Stimulated activated CD8-positive, alpha-beta memory T cell treated with anti-CD3 and anti-CD28 coated beads, Interleukin-4, amount 100 ng/mL, for 1 hour (primary cell): ENCODE measurements at places on chromosomes 3 and 15.

DNA sequence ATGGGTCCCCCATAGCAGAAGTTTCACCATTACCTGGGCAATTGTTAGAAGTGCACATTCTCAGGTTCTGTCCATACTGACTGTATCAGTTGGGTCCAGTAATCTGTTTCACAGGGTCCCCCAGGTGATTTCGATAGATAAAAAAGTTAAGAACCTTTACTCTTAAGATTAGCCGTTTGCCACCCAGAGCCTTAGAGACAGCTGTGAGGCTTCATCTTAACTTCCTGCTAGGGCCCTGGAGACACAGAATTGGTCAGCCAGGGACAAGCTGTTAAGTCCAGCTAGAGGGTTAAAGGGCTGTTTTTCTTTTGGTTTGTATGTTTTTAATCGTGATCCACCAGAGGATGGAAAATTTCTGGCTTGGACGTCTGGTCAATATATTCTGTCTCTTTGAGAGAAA lies 6.7 kb downstream of the FAM162A start:
- no peak for DNase-seq

DNA sequence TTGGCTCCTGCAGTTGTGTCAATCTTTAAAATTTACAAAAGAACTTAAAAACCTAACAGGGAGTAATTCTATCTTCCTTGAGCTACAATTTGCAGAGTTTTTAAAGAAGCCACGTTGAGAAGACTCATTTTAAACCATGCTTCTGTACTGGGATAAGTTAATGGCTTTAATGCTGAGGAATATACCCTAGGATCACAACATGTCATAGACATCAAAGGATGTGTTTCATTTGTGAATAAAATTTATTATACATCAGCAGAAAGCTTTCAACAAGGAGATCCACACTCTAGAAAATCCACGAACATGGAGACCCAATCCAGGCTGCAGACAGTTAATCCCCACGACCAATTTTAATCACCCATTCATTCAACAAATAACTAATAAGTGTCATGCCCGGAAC lies 297.2 kb downstream of the MAGI1 start:
- DNase-seq, result no peak

DNA sequence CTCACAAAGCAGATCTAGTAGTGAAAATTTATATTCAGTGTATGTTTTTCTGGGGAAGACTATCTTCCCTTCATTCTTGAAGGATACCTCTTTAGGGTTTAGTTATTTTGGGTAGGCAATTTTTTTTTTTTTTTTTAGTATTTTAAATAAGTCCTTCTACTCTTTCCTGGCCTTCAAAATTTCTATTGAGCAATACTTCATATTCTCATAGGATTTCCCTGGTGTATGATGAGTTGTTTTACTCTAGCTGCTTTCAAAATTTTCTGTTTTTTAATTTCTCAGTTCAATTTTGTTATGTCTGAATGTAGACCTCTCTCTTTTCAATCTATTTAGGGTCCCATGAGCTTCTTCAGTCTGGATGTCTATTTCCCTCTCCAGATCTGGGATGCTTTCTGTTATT lies 74.3 kb upstream of the PLSCR4 start:
- no peak for DNase-seq

- DNase-seq, result no peak
Measured at GRCh38 chr3:32420126-32421038, 28.7 kb downstream of the CMTM7 start.

DNA sequence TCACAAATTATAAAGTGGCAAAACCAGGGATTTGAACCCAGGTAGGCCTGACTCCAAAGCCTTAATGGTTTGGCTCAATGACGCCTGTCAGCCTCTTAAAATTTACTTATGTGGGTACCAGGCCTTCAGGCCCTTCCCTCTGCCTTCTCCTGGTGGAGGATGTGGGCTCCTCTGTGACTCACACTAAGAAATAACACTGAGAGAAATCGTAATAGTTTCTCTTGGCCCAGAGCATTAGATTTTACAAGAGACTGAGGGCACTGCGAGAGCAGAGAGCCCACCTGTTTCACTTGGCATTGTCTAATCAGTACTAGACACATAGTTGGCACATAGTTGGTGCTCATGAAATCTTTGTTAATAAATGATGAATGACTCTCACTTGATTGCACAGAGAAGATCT lies 505.2 kb downstream of the SHQ1 start:
- DNase-seq, result no peak

GRCh38 chr15:88337993-88338392 lies 81.5 kb upstream of the NTRK3 start:
- no peak for DNase-seq

DNA sequence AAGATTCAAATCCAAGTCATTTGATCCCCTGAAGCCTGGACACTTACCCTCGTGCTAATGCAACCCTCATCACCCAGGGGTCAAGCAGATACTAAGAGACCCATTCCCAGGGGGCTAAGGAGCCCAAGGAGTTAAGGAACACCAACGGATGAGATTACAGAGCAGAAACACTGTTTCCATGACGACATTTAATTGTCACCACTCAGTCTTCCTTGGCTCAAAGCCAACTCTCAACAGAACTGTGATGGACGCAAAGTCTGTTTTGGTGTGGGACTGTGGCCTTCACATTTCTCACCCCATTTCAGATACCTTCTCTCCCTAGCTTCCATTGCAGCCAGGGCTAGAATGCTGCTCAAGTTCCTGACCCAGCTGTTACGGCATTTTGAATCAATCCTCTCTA lies 383.5 kb upstream of the WNT5A start:
- DNase-seq, result no peak

DNA sequence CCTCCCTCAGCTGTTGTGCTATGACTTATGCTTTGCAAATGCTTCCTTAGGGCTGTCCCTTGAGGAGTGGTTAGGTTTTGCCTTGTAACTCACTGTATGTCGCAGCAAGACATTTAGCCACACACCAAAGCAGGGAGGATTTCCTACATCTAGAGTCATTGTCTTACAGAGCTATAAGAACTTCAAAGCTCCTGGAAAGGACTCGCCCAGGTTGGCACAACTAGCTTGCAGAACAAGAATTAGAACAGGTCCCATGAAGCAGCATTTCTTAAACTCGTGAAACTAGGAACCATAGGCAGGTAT lies 19.4 kb upstream of the ACAP2 start:
- no peak for DNase-seq

DNA sequence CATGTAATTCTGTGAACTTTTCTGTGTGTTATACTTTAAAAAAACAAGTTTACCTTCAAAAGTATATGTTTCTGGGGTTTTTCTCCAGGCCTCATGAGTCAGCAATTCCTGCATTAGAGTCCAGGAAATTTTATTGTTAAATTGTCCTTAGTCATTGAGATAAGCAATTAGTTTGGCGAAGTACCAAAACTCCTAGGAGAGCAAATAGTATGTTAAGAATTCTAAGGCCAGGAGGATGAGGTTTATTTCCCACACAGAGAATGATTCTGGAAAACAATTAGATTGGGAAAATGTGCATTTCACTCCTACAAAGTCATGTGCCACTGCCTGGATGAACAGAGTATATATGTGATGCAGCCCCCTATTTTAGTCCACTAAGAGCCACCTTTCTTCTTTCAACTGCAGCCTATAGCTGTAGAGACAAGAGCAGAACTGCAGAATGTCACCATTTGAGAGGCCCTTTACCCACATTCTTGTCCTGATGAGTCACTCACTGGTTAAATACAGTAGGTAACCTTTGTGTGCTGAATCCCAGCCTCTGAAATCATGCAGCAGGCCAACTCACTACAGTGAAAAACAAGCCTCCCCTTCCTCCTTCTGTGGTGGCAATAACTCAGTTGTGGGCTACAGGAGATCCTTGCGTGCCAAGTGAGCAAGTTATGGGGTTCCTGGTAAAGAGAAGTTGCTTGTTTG lies 452.8 kb upstream of the THBS1 start:
- DNase-seq, result no peak

DNA sequence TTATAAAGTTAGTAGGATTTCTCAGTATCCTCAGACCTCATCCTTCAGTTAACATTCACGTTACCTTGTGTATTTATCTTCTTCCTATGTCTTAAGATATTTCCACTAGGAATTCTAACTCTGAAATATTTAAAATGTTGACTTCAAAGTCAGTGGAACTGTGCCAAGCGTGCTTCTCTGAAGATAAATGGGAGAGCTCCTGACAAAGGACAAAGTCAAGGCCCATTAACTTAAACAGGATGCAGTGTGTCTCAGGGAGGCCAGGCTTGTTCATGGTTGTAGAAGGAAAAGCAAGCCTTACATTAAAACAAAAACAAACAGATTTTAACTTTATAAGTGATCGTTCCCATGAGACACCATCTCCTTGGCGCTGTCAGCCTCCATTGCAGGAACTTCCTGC lies 41.5 kb downstream of the ABHD17C start:
- no peak for DNase-seq

DNA sequence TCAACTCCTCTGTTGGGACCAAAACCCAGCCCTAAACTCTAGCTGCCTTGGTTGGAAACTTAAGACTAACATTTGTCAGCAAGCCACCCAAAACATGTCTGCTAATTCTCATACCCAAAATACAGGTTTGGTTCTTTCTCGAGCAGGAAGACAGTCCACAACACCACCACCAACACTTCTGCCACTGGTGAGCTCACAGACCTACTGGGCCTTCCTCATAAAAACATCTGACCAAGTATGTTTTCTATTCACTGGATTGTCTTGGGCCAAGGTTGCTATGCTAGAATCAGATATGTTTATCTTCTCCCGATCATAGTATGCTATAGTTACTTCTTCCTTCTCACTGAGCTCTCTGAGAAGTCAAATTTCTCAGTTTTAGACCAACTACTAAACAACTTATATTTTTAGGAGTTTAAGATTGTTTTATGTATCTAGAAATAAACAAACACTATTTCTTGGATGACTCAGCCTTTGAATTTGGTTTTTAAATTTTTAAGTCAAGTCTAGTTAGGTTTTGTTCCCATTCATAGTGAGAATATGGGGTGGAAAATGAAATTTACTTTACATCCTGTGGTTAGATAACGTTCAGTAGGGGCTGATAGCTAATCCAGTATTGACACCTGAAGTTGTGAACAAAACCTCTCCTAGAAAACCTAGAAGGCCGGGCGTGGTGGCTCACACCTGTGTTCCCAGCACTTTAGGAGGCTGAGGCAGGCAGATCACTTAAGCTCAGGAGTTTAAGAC lies 360.5 kb downstream of the RSL24D1 start:
- DNase-seq, result no peak

- no peak for DNase-seq
Measured at GRCh38 chr15:91070872-91071271, 29.2 kb upstream of the SV2B start.

- no peak for DNase-seq
Measured at GRCh38 chr15:90203922-90204321, 2.8 kb downstream of the SEMA4B start.

GRCh38 chr15:89329329-89330084 lies 5.1 kb downstream of the POLG start:
- DNase-seq, result no peak

GRCh38 chr15:28974142-28974541 lies 88.4 kb downstream of the APBA2 start:
- no peak for DNase-seq

DNA sequence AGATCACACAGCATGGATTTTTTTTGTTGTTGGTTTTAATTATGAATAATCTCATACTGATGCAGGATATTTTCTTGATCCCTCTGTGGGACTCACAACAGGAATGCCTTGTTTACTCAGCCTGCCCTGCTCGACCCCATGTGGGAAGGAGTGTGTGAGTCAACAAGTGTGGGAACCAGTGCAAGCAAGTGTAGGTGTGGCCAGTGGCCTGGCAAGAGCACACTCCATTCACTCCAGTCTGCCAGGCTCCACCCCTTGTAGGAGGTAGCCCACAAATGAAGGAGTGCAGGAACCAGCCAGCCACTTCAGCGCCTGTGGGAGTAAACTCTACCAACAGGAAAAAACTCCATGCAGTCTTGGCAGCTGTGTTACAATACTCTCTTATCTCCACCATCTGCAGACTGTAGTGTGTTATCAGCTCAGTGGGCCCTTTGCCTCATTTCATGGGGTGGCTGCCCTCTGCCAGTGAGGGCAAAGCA lies 393.6 kb downstream of the OTOL1 start:
- DNase-seq, result no peak

DNA sequence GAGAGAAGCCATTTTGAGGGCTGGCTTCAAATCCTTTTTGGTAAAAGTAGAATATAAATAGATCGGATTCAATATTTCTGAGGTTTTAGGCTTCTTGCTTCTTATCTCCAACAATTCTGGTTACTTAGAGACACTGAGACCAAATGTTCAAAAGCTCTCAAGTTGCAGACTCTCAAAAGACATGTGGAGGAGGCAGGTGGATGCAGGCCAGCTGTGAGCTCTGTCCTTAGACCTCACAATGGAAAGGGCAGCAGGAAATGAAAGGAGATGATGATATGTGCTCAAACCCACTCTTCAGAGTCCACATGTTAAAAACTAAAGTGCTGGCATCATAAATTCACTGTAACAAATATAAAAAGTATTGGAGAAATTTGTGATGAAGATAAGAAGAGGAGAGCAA lies 424.9 kb upstream of the ALCAM start:
- no peak for DNase-seq

- no peak for DNase-seq
Measured at GRCh38 chr3:188680189-188680588, 491.6 kb upstream of the TPRG1 start.

DNA sequence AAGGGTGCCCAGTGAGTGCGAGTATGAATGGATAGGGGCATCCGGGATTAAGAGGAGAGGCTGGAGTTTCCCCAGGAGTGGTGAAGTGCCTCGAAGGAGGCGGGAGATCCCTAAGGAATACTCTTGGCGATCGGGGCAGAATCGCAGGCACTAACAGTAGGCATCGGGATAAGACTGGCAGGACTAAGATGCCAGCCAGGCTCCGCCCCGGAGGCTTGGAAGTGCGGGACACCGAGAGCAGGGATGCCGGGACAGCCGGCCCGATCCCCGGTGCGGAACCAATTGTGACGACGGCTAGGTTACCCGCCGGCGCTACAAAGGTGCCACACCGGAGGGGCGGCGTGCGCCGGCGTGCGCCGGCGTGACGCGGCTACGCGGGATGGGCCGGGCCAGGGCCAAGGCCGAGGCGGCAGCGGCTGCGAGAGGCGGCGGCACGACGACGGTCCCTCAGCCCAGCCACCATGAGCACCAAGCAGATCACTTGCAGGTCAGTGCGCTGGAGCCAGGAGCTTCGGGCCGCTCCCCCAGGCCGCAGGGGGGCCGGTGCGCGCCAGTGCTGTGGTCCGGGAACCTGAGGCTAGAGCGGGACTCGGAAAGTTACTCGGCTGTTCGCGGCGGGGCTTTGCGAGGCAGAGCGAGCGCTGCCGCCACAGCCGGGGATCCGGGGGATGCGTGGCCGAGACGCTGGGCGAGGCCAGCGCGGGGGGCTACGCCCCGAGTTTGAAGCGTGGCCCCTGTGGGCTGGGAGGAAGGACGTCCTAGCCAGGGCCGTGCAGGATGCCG lies at the start of gene MKRN2:
MKRN2 (plus strand) TSS at position 398 of the 783 bp plus-strand sequence; CDS start at position 462, 64 bp downstream.
- DNase-seq, result peak; percentile 72
